Stimulated activated CD8-positive, alpha-beta memory T cell treated with anti-CD3 and anti-CD28 coated beads, Interleukin-2, amount 100 ng/mL, for 1 hour (primary cell): ENCODE measurements at places on chromosomes 13 and 19.

DNA sequence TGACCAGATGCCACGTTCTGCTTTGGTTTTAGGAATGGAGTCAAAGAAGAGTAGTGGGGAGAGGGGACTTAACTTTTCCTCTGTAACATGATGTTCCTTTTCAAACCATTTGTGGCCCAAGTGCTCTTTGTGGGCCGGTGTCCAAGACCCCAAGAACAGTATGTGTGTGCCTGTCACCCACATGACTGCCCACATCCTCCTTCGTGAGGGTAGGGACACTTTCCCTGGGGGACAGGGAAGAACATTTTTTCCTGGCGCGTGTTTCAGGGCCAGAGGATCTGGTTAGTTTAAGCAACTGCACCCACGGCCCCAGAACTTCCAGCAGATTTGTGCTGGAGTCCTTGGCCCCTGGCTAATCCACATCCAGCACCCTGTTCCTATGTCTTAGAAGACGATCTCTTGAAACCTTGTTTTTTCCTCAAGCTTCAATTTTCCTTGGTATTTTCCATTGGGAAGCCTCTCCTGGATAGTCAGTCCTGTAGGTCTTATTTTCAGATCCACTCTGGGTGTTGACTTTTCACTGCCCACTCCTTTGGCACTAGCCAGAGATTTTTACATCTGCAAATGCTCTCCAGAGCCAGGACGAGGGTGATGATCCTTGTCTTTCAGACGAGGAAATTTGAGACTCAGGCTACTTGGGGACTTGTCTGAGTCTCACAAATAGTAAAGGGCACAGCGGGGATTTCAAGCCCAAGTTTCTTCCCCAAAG, 10.8 kb upstream of the CCDC97 start:
- DNase-seq = no peak

DNA sequence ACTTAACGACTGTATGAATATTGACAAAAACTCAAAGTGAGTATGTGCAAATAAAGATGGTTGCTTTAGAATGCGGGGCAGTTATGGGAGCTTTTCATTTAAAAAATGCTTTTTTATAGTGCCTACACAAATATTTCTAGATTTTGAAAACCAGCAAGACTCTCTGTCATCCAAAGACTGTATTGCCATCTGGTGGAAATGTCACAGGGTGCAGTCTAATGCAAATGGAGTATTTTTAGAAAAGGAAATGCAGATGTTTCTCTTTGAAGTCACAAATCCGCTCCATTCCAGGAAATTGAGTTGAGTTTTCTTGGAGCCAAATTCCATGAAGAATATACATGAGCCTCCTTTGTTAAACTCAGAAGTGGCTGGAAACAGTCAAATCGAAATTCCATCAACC, 2.3 kb upstream of the C1QTNF9B start:
- DNase-seq = no peak

GRCh38 chr19:33064458-33064791, 263 bp downstream of the RHPN2 start:
- no peak for DNase-seq

- no peak for DNase-seq
These were observed 382.8 kb upstream of the ZNF507 start for GRCh38 chr19:31962561-31962996.

GRCh38 chr13:112444416-112445399, 68.6 kb downstream of the SPACA7 start:
- no peak for DNase-seq
